Motor neuron (in vitro differentiated cells): ENCODE measurements at places on chromosomes 16 and 17. TPM values are rescaled to one million over a fixed set of nuclear protein-coding genes. Genes with fewer than 3 reads are reported as not detected.

DLG4 gene
- 4.5 and 5.6 TPM in 2 replicates for total RNA-seq

POLR3K gene
- total RNA-seq = 3.5 and 4.8 TPM in 2 replicates

CDH1 gene
- total RNA-seq = 0.10 TPM in 1 of 2 replicates, not detected in the other

PRR14 gene
- 21.1 and 21.3 TPM in 2 replicates for total RNA-seq

SDR42E1 gene
- 0.11 and 0.14 TPM in 2 replicates for total RNA-seq

IL17C gene
- 0.36 TPM in 1 of 2 replicates, not detected in the other for total RNA-seq

CD300A gene
- not detected in 2 replicates for total RNA-seq

CLEC10A gene
- 0.13 TPM in 1 of 2 replicates, not detected in the other for total RNA-seq

TNFSF12 gene
- 1.7 TPM in 2 replicates for total RNA-seq

DNA sequence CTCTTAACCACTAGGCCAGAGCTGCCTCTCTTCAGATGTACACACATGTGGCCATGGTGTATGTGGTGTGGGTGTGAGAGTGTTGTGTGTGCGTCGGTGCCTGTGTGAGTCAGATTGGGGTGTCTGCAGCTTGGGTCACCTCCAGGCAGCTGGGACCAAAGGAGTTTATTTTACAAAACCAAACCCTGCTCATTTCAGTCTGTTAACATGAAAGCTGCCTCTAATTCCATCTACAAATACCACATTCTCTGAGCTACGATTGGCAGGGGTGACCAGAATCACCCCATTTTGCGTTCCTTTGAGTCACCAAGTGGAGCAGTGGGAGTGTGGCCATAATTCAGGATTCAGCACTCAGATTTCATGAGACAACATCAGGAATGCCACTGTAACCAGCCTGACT lies 105.3 kb downstream of the IRX5 start:
- ATAC-seq = no peak

DNA sequence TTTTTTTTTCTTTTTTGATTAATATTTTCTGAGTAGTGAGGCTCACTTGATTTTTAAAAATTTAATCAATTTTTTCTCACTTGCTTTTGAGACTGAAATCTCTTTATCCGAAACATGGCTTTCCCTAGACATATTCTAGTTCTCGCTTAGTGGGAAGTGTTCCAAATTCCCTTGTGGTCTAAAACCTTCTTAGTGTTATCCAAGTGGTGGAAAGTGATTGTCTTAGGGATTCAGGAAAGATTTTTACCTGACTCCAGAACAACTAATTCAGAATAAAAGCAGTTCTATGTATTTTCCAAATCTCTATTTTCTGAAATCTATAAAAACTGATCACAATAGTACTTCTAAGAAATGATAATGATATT lies 178.8 kb downstream of the MAP2K6 start:
- no peak for ATAC-seq

GRCh38 chr17:58320163-58320558 lies 8.4 kb downstream of the TSPOAP1 start:
- no peak for ATAC-seq

DNA sequence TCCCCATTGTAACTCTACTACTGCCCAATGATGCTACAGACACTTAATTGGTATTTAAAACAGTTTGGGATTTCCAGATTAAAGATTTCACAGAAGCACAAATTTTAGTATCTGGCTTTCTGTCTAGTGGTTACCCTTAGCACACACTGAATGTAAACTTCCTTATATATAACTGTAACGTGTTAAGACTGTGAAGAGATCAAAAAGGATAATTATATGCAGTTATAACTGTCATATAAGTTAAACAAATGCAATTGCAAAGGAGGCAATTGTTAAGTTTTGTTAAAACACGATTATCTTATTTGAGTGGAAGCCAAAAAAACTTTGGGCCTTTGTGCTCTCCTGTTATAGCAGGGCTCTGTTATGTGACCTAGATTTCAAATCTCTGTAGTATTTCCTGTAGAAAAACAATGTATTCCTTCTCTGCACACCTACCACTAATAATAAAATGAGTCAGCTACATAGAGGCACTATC lies 147.9 kb downstream of the STXBP4 start:
- ATAC-seq = no peak

DNA sequence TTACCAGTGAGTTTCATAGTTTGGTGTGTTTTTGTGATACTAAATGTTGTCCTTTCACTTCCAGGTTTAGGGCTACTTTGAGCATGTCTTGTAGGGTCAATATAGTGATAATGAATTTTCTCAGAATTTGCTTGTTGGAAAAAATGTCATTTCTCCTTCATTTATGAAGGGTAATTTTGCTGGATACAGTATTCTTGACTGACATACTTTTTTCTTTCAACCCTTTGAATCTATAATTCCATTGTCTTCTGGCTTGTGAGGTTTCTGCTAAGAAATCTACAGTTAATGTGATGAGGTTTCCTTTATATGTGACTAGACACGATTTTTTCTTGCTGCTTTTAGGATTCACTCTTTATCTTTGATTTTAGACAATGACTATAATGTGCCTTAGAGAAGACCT lies 219.3 kb downstream of the BCAS3 start:
- no peak for ATAC-seq

DNA sequence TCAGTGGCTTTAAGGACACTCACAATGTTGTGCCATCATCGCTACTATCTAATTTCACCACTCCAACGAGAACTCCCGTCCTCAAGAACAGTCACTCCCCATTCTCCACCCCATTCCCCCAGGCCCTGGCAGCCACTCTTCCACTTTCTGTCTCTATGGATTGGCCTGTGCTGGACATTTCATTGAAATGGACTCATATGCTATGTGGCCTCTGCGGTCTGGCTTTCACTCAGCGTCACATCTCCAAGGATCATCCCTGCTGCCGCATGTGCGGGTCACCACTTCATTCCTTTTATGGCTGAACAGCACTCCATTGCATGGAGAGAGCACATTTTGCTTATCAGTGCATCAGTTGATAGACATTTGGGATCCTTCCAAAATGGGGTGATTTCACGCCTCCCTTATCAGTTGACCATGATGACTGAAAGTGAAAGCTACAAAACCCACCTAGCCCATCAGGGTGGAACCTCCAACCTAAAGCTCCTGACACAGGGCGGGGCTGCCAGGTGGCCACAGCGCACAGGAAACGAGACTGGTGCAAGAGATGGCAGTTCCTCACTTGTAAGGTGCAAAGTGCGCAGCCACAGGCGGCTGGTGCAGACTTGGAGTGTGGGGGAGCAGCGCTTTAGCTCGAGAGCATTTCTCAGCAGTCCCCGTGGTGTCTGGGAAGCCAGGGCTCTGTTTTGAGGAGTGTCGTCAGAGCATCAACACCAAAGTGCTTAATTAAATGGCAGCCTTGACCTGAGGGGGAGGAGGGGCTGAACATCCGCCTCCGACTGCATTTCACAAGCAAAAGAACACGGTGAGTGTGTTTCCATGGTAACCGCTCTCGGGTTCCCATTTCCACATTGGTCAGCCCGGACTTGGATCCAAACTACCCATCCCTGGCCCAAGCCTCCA lies 23.8 kb downstream of the COTL1 start:
- ATAC-seq = no peak

GRCh38 chr17:43840814-43841213 lies 6.2 kb upstream of the CD300LG start:
- ATAC-seq = no peak

GRCh38 chr17:56700919-56701420 lies 107.5 kb downstream of the NOG start:
- no peak for ATAC-seq

DNA sequence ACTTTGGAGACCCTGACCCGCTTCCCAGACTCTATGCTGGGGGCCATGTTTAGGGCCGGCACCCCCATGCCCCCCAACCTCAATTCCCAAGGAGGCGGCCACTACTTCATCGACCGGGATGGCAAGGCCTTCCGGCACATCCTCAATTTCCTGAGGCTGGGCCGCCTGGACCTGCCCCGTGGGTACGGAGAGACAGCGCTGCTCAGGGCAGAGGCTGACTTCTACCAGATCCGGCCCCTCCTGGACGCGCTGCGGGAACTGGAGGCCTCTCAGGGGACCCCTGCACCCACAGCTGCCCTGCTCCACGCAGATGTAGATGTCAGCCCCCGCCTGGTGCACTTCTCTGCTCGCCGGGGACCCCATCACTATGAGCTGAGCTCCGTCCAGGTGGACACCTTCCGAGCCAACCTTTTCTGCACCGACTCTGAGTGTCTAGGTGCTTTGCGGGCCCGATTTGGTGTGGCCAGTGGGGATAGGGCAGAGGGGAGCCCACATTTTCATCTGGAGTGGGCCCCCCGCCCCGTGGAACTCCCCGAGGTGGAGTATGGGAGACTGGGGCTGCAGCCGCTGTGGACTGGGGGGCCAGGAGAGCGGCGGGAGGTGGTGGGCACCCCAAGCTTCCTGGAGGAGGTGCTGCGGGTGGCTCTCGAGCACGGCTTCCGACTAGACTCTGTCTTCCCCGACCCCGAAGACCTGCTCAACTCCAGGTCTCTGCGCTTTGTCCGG lies 1.1 kb downstream of the KCTD11 start:
- ATAC-seq = no peak

DNA sequence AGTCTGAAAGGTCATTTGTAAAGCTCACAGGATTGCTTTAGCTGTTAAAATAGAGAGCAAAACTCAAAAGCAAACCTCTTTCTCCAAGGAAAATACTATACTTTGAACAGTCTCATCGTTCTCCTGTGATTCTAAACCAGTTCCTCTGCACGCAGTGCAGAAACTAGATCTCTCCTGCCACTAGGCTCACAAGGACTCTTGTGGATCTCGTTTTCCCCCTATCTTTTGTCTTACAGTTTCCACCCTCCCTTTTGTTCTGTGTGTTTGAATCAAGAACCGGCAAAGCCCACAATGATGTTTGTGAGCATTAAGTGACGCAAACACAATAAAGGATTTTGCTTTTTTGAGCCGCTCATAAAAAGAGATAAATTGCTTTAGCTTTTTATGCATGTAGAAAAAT lies 1103.5 kb upstream of the RBFOX1 start:
- ATAC-seq = no peak
